ENCODE measurements at places on chromosomes 2 and 18.

- DNase-seq, result peak; percentile 80
Measured at GRCh38 chr2:27264753-27265535, 2.1 kb upstream of the SLC30A3 start.

GRCh38 chr2:200744201-200744602 is 67.5 kb upstream of the BZW1 start:
- no peak for DNase-seq

DNA sequence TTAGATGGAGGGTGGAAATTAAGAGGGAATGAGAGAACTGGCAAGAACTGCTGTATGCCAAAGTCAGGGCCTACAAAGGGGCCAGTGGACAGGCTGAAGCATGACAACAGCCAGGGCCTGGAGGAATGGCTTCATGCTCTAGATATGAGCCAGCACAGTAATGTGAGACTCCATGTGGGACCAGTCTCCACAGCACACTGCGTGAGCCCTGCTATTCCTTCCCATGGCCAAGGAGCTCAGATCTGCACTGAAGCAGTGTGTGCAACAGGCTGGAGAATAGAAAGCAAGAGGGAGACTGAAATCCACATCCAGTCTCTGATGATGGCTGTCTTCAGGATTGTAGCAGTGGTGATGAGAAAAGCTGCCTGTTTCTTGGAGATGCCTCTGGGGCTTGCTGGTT is 162.8 kb downstream of the TPGS2 start:
- no peak for DNase-seq

DNA sequence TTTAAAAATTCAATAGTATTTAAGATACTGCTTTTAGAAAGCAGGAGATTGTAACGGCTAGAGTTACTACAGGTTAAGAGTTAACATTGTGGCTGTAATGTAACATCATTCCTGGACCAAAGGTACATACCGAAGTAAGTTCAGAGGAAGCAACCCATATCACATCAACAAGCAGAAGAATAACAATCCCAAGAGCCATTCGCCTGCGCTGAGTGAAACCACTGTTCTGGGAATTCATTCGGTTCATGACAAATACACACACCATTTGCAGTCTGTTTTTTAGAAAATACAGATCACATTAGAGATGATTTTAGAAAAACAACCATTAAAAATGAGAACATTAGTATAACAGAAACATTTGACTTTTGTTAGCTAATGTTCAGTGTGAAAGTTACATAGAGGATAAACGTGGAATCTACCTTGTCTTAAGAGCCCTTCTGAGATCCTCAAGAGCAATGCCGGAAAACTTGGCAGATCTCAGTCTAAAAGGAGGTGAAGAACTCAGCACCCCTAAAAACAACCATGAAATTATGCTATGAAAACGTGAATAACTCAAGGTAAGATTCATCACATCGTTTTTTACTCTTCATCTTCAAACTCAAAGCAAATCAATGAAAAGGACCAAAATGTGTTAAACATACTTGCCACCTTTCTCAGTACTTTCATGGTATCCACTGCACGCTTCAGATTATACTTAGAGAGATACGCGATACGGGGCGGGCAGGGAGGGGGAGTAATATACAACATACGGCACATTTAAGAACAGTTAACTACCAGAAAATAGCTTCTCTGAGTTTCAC is 1.2 kb downstream of the SLC35F5 start:
- DNase-seq, result no peak

DNA sequence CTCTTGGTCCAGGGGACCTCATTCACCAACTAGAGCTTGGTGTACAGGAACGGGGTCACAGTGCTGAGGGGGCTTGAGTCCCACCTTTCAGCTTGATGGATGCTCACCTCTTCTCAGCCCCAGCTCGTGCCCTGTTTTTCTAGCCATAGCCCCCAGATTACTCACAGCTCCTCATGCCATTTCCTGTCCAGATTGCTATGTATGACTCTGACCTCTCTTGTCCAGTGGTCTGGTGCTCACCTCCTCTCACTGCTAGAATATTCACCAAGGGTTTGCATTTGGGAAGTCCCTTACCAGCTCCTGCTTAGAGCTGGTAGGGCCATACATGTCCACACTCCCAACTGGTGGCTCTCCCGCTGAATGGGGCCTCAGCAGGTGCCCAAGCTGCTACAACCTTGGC is 5.9 kb downstream of the LBX2 start:
- no peak for DNase-seq

DNA sequence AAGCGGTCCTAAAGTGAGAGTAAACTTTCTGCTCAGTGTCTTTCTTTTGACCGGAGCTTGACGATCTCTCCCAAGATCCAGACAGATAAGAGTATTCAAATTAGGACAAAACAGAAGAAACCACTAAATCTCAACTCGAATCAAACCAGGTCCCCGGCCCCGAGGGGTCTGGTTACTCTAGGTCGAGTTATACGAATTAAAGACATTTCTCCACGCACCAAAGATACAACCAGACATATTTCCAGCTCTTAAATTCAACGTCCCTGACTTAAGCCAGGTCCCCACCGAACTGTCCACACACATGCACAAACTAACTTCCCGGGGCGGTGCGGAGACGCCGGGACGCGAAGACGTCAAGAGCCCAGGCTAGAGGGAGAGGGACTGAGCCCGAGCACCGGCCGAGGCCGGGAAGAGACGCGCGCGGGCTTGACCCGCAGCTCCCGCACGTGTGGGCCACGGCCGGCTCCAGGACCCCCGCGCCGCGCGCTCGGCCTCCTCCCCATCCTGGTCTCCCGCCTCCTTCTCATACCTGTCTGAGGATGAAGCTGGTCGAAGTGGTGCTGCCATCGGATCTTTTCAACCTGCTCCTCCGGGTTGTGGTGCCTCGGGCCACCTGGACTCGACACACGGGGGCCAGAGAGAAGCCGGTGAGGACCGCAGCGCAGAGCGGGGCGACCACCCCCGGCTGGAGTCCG is 896 bp downstream of the CACNB4 start:
- DNase-seq, result no peak

Measured in mesothelial cell of epicardium (in vitro differentiated cells).